ENCODE measurements at places on chromosomes 7 and 10.
A peak's percentile ranks its signal among the peaks of the same experiment; 100 is the strongest.

DNA sequence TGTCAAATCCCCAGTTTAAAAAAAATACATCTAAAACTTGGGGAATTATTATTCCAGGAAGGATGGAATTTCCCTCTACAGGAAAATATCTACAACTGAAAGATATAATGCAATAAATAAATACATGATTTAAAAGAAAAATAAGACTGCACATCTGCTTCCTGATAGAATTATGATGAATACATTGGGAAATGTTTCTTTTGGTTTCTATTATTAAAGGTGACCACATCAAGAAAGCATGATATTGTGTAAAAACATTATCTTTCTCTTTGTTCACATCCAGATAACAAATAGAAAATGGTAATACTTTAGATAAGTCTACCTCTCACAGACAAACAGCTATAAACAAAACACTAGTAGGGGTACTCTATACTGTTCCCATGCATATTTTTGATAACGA, 19.2 kb downstream of the SEMA3D start:
- no peak for DNase-seq

DNA sequence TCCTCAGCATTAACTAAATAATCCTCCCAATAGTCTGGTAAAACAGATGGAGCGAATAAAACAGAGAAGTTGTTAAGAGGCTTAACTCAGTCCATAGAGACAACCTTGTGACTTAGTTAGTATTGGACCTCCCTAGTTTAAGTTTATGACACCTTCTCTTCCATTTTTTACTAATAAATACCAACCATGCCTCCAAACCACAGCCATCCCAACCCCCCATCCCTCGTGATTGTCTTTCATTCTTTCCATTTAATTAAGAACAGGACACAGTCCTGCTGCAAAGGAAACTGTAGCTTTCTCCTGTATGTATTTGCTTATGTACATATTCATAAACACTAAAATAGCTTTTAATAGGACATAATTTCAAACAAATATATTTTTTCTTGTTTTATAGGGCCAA, 238.2 kb downstream of the SEMA3D start:
- peak; percentile 75 for DNase-seq

DNA sequence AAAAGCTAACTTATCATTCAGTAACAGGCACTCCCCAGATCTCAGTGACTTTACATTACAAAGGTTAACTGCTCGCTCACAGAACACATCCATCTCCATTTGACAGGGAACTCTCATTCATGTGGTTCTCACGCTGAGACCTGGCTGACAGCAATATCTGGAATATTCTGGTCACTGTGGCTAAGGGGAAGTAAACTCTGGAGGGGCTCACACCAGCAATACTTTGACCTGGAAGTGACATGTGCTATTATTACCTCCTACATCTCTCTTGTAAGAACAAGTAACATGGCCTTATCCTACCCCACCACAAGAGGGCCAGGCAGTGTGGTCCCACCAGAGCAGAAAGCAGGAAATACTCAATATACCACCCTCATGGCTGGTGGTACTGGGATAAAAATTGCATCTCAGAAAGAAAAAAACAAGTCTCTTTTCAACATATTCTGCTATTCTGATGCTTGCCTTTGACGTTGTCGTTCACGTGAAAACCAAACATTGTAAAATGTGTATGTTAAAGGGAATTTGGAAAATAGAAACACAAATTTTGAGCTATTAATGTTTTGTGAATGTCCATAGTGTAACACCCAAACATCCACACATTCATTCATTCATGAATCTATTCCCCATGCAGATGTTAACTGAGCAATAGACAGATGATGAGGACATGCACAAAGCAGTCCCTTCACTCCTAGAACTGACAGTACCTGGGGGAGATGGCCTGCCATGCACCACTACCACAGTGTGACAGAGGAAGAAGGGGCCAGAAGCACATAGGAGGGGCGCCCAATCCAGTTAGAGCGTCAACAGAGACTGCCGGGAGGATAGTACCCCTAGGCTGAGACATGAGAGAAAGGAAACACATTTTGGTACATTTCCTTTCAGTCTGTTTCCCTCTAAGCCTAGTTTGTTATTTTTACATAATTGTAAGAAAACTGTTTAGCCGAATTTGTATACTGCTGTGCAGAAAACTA, 166.0 kb upstream of the SP4 start:
- peak; percentile 14 for DNase-seq

GRCh38 chr10:5323446-5323845, 41.3 kb upstream of the UCN3 start:
- no peak for DNase-seq

DNA sequence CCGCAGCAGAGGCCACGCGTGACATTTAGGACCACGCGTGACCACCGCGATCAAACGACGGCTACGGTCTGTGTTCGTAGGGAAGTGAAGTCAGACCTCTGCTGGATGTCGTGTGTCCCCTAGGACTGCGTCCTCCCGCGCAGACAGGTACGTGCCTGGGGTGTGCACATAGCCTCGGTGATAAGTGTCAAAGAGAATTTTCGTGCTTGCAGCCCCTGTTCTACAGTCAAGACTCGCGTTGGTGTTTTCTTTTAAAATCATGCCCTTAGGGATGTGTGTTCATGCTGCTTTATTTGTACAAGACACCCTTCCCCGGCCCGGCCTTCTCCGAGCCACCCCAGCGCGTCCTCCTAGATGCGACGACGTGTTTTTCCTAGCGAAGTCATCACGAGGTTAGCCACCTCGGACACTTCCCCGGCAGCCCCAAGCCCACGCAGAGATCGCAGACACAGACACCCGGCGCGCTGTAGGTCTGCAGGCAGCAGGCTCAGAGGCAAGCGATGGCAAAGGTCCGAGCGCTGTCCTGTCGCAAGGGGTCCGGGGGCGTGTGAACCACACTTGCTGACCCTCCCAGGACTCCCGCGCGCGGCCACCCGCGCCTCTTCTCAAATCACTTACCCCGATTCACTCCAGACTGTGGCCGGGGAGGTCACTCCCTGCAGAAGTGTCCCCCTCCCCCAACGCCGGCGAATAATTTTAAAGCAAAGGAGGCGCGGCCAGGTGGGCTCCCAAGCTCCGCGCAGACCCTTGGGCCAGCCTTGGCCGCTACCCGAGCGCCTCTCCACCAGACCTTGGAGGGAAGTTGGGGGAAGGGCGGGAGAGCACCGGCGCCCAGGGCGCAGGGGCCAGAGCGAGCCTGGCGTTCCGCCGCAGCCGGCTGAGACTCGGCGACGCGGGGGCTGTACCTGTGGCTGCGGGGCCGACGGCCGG, 552 bp downstream of the MKX start:
- DNase-seq: no peak

GRCh38 chr10:61257956-61258496, 195.2 kb downstream of the TMEM26 start:
- no peak for DNase-seq

DNA sequence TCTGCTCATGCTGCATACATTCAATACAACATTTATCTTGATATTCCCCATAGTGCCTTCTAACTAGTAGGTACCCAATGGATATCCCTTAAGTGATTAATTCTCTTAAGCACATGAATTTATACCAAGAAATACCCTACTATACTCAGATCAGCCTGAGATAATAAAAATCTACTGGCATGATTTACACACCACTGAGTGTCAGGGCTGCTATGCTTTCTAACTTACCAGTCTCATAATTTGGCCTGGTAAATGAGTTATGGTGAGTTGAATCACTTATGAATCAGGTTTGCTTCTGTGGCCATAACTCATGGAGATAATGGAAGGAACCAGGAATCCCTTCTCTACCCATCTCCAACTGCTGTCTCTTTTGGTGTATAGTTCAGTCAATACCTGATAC, 122.8 kb downstream of the THSD7A start:
- no peak for DNase-seq

DNA sequence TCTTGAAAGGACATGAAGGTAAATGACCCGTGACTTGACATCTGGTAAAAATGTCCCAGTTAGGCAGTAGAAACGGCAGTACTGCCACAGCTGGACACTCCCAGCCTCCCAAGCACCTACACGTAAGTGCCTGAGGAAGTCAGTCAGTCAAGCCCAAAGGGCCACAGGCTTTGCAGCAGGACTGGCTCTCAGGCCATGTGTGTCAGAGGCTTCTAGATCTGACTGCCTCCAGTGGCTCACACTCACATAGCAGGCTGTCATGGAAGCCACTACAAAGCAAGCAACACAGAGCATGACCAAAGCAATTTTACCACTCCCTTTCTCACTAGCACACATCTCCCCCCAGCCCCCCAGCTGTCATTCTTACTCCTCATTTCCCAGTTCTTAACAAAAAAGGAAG, 17.8 kb upstream of the CCNJ start:
- no peak for DNase-seq

GRCh38 chr7:92835851-92836488, 403 bp downstream of the CDK6 start:
- DNase-seq: no peak

DNA sequence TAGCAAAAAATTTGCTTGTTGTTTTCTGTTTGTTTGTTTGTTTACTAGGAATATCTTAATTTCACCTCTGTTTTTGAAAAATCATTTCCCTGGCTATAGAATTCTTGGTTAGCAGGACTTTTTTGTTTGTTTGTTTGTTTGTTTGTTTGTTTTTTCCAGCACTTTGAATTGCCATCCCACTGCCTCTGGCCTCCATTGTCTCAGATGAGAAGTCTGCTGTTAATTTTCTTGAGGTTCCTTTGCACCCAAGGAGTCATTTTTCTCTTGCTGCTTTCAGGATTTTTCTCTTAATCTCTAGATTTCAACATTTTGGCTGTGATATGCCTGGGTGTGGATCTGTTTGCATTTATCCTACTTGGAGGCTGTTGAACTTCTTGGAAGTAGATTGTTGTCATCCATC, 105.7 kb downstream of the FOXL3 start:
- no peak for DNase-seq

DNA sequence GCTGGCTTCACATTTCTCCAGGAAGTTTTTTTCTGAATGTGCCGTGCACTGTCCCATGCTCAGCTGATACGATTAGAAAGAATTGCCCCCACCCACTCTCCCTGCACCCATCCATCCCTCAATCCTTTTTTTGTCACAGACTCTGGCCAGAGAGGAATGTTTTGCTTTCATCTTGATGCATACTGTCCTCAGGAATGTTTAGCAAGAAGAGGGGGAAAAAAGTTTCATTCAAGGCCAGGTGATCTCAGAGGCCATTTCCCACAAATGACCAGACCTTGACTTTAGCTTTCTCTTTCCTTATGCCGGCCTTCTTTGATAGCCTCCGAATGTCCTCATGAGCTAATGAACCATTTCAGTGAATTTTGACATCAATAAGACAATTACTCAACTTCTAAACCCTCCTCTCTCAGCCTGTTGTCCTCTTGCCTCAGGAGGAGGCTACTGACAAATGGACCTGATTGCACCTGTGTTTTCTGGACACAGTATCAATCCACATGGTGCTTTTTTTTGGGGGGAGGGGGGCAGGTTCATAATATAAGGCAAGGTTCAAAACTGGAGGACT, 105.0 kb upstream of the KLF6 start:
- DNase-seq: peak; percentile 70

DNA sequence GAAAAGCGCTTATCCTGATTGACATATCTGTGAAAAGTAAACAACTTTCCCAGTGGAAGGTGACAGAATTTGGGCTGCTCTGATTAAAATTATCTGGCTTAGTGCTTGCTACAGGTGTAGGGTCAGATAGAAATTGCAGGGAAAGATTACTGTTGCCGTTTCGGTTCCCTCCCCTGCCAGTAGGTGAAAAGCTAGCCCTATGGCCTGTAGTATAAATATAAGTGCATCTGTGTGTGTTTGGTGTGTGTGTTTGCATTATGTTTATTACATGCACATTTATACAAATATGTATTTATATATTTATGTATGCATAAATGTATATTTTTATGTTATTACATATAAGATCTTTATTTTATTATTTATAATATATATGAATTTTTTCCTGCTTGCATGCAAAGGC, 72.3 kb upstream of the VOPP1 start:
- no peak for DNase-seq

DNA sequence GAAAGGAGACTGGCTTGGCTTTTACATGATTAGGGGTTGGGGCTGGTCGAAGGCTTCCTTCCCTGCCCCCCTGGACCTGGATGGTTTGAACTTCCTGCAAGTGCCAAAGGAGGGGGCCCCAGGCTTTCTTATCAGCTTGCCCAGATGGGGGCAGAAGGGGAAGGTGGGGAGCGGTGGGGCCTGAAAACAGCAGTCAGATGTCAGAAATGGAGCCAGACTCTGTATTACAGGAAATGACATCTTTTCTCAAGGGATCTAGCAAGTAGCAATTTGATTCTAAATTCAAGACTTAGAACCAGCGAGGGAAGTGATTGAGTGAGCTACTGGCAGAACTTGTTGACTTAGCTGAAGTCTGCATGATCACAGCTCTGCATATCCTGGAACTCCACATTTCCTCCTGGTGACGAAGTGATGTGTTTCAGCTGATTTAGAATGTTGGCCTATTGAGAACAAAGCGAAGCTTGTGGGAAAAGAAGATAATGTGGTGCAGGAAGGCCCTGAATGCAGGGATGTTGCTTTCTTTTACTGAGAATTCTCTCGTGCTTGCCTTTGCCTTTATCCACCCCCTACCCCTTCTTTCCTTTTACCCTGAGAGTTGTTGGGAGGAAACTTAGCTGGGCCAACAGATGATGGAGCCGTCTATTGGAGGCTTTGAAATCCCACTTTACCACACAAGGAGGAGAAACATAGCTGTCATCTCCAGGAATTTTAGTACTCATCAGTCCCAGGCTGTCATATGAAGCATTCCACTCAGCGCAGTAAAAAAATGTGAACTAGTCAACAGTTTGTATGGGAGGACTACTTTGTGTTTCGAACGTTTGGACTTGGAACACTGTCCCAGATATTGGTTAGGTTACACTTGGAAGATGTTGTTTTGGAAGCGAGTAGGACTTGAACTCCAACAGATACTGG, 43.2 kb downstream of the CCNY start:
- no peak for DNase-seq

DNA sequence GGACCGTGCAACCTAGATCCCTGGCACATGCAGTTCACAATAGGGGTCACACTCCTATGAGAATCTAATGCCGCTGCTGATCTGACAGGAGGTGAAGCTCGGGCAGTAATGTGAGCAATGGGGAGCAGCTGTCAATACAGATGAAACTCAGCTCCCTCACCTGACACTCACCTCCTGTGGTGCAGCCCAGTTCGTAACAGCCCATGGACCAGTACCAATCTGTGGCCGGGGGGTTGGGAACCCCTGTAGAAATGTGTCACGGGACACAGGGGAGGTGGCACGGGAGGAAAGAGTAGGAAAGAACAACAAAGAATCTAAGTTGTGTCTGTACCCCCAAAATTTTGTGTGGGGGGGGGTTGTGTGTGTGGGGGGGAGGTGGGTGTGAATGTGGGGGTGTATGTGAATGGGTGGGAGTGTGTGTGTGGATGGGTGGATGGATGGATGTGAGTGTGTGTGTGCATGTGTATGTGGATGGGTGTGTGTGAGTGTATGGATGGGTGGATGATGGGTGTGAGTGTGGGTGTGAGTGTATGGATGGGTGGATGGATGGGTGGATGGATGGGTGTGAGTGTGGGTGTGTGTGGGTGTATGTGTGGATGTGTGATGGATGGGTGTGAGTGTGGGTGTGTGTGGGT, 33.1 kb downstream of the SFMBT2 start:
- DNase-seq: no peak

DNA sequence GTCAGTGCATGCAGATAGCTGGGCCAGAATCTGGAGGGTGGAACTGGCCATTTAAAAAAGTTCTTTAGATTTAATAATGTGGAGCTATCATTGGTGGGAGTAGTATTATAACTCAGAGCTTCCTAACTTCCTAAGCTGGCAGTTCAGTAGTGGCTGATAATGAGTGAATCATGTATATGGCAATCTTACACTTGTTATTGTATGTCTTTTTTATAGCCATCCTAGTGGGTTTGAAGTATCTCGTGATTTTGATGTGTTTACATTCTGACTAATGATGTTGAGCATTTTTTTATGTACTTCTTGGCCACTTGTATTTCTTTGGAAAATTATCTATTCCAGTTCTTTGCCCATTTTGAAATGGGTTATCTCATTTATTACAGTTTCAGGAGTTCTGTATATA, 15.4 kb downstream of the TFAM start:
- DNase-seq: no peak
